ENCODE measurements at places on chromosomes 7 and 10.
A peak's percentile ranks its signal among the peaks of the same experiment; 100 is the strongest.

DNA sequence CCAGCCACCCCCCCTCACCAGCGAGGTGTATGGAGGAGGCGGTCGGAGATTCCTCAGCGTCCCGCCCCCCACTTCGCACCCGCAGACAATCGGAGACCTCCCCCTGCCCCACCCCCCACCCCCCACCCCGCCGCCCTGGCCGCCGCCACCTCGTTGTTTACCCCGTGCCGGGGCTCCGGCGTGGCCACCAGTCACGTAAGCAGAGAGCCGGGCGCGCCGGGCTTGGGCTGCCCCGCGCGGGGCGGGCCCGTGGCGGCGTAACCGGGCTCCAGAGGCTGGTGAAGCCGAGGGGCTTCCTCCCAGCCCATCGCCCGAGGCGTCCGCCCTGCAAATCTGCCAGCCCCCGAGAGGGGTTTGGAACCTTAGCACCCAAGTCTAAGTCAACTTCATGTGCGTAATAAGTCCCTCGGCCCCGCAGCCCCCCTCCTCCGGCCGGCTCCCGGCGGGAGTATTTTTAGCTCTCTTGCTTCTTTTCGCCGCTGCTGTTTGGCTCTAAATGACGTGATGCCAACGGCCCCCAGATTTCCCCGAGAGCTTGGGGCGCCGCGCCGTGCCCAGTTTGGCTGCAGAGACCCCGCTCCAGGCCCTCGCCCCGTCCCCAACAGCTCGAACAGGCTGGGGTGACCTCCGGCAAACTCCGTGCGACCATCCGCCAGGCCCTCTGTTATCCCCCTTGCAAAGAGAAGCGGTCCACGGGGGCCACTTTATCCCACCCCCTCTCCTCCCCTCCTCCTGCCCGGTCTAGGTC is 2.7 kb downstream of the MXI1 start:
- peak; percentile 48 for DNase-seq

DNA sequence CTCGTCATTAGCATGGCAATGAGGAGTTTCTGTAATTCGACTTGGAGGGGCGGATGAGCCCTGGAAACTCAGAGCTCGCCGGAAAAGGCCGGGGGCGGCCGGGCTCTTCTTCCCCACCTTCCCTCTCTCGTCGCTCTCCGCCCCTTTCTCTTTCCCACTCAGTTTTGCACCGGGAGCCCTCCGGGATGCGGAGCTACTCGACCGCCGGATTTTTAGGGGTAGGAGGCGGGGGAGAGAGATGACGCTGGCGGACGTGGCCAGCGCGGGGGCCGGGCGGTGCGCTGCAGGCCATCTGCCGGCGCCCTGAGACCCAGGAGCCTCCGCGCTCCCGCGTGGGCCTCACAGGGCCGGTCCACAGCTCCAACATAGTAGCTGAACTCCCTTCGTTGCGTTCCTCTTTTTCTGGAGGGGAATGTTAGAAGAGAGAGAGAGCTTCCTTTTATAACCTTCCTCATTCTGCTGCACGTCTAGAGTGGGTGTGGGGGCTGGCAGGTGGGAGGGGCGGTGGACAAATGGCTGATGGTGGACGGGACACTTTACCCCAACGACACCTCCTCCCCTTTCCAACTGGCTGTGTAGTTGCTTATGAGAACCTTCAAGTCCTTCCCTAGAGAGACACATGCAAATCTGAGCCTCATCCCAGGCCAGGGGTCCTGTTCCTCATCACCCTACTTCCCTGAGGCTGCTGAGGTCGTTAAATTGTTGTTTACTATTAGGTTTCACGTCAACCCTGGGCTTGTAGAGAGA is 1.1 kb upstream of the HOXA1 start:
- no peak for DNase-seq

DNA sequence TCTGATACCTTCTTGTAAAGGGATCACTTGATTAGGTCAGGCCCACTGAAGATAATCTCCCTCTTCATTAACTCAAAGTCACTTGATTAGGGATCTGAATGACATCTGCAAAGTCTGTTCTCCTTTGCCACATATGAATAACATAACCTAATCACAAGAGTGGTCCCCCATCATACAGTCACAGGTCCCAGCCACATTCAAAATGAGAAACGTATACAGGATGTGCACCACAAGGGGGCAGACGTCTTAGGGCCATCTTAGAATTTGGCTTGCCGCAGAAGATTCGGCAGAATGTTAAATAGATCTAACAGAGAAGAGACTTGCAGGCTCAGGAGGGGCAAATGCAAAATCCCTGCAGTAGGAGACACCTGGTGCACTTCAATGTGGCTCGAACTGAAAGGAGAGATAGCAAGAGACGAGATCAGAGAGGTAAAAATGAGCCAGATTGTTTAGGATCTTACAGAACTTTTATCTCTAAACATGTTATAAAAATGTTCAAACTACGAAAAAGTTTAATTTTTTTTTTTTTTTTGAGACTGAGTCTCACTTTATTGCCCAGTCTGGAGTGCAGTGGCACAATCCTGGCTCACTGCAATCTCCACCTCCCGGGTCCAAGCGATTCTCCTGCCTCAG is 10.4 kb upstream of the SMC3 start:
- peak; percentile 71 for DNase-seq

DNA sequence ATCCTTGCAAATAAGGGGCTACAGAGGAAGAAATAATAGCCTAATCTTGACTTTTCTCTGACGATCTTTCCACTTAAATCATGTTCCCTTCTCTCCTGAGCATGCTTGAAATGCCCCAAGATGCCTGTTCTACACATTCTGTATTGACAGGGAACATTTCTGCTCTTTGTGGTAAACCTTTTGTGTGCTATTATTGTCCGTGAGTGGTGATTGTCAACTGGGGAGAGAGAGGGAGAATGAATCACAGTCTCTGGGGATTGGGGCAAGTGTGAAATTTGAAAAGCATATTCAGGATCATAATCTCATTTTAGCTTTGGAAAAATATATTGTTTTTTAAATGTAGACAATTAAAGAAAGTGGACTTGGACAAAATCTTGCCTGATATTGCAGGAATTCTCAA is 20.6 kb downstream of the UBTD1 start:
- DNase-seq = no peak

GRCh38 chr7:2158331-2159175 is 74.2 kb downstream of the MAD1L1 start:
- no peak for DNase-seq

- DNase-seq = no peak
Measured at GRCh38 chr7:106853250-106853908, 11.7 kb upstream of the PIK3CG start.
